ENCODE measurements at places on chromosomes 16 and 17.

DNA sequence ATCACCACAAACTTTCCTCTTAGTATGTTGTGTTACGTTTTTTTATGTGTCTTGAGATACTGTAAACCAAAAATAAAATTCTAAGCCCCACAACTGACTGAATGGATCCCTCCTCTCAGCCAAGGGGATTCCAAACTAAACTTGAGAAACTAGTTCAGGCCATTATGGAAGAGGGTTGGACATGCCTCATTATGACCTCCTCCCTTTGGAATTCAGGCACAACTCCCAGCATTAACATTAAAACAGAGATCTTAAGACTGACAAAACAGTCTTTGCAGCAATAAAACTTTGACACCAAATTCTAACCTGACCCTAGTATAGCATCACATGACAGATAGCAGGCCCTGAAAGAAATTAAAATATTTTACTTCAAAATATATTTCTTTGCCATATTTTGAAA is 51.1 kb upstream of the SLC47A1 start:
- DNase-seq: no peak

GRCh38 chr16:56357241-56357764 is 68.0 kb downstream of the AMFR start:
- DNase-seq: no peak

DNA sequence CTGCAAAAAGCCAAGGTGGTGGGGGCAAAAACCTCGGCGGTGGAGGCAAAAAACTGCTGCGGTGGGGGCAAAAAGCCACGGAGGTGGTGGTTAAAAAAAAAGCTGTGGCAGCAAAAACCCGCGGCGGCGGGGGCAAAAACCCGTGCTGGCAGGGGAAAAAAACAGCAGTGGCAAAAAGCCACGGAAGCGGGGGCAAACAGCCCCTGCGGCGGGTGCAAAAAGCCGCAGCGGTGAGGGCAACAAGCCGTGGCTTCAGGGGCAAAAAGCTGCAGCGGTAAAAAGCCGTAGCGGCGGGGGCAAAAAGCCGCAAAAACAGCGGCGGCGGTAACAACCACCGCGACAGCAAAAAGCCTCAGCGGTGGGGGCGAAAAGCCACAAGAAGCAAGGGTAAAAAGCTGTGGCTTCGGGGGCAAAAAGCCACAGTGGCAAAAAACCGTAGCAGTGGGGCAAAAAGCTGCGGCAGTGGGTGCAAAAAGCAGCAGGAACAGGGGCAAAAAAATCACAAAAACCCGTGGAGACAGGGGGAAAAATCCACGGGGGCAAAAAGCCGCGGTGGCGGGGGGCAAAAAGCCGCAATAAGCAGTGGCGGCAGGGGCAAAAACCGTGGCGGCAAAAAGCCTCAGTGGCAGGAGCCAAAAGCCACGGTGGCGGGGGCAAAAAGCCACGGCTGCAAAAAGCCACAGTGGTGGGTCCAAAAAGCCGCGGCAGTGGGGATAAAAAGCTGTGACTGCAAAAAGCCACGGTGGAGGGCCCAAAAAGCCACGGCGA is 193.7 kb downstream of the SHCBP1 start:
- no peak for DNase-seq

GRCh38 chr16:70701998-70702397 is 16.1 kb upstream of the MTSS2 start:
- DNase-seq: no peak
